ENCODE measurements at places on chromosomes 6 and 20. TPM values are rescaled to one million over a fixed set of nuclear protein-coding genes. Genes with fewer than 3 reads are reported as not detected.

GRCh38 chr20:32050324-32050841 is 1.7 kb upstream of the HCK start:
- no peak for DNase-seq

DNA sequence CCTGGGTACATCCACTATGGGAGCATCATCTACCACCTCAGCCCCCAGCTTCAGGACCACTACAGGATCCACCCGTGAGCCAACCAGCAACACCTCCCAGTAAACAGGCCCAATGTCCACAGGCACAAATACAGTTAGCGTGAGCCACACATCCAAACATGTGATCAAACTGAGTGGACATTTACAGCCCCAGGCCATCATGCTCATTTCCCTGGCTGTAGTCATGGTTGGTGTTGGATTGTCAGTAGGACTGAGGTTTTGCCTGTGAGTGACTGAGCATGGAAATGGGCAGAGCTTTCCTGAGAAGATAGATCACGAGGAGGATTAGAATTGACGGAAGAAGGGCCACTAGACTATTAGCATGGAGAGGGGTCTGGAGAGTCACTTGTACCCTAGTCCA is 10.7 kb upstream of the MUC21 start:
- DNase-seq, result no peak

GRCh38 chr6:163963205-163964120 is 548.9 kb downstream of the QKI start:
- DNase-seq, result no peak

GNAS-AS1 gene
- 0.39 TPM for total RNA-seq

SLC23A2 gene
- total RNA-seq, result 15.2 TPM

ITPR3 gene
- 161 TPM for total RNA-seq

TTLL9 gene
- 0.16 TPM for total RNA-seq

DNA sequence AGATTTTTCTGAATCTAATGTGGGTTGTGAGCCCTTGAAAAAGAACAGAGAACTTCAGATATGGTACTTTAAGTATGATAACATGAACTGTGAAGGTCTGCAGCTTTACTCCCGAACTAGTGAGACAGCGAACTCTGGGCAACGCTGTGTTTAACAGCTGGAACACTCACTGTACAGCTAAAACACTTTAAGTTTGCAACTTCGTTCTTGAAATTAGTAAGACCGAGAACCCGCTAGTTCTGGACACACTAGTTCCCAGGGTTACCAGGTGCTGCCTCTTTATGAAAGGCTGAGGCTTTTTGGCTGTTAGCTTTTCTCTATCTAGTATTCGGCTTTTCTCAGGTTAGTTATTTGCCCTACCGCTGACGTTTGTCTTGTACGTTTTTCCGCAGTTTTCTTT is 52.9 kb downstream of the RIOK1 start:
- no peak for DNase-seq

DNA sequence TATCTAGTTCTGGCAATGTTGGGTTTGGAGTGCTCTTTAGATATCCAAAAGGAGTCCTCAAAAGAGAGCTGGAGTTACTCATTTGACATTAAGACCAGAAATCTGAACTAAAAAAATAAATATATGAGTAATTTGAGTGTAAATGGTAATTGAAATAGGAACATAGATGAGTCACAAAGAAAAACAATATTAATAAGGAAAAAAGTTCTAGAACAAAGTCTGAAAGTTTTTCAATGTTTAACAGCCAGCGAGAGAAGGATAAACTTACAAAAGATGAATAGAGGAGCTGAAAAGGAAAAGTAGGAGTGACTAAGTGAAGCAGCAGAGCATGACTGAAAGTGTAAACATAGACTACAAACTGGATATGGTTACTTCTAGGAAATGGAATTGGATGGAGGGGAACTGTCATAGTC is 46.8 kb downstream of the EPM2A start:
- DNase-seq, result no peak

All from lower leg skin (tissue), 4 donors.